ENCODE measurements at places on chromosomes 1 and 21.

DNA sequence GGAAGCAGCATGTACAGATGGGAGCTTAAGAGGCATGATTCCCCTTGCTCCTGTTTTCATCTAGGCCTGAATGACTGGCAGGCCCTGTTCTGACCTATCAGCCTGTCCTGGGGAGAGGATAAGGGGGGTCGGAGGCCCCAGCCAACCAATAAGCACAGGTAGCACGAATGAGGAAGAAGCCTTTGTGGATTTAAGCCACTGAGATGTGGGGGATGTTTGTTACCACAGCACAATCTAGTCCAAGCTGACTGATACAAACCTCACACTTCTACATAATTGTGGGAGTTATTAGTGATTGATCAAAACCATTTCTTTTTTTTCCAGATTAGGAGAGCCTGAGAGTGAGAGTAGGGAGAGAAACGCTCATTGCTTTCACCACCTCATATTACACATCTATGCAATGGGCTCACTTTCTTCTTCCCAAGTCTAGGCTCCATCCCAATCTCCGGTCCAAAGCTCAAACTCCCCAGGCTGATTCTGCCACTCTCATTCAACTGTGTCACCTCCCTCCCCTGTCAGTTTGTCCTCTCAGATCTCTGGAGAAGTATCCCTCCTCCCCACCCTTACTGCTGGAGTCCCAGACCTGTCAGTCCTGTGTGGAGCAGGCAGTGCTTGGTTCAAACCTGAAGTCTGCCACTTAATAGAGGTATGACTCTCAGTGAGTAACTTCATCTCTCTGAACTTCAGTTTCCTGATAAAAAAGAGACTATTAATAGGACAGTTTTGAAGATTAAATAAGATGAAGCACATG lies 220.5 kb downstream of the PTPRU start:
- DNase-seq: no peak

- no peak for DNase-seq
Observed at GRCh38 chr1:25770541-25771220, 29.3 kb upstream of the SELENON start.

DNA sequence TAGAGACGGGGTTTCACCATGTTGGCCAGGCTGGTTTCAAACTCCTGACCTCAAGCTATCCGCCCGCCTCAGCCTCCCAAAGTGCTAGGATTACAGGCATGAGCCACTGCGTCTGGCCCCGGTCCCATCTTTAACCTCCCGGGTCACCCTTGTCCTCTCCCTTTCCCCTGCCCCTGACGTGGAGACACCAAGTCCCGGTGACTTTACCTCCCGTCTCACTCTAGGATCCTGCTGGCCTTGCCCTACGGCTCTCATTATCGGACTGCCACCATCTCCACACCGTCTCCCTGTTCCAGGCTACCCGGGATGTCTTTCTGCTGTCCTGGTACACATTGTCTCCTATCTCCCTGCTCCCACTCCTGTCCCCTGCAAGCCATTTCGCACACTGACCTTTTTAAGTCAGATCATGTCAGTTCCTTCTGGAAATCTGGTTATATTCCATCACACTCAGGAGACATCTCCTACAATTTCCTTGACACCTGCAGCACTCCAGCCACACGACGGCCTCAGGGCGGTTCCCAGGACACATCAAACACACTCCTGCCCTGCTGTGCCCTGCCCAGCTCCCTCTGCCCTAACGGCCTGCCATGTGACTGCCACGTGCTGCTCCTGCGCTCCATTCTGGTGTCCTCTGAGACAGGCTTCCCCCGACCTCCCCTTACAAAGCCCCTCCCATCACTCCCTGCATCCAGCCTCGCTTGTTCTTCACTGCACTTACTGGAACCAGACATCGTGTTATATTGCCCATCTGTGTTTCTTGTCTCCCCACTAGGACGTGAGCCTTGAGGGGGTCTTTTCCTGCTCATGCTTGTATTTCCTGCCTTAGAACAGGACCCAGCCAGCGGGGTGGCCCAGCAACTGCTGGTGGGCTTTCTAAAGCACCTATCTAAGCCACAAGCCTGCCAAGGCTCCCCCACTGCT lies 32.7 kb downstream of the TTC39A start:
- no peak for DNase-seq

DNA sequence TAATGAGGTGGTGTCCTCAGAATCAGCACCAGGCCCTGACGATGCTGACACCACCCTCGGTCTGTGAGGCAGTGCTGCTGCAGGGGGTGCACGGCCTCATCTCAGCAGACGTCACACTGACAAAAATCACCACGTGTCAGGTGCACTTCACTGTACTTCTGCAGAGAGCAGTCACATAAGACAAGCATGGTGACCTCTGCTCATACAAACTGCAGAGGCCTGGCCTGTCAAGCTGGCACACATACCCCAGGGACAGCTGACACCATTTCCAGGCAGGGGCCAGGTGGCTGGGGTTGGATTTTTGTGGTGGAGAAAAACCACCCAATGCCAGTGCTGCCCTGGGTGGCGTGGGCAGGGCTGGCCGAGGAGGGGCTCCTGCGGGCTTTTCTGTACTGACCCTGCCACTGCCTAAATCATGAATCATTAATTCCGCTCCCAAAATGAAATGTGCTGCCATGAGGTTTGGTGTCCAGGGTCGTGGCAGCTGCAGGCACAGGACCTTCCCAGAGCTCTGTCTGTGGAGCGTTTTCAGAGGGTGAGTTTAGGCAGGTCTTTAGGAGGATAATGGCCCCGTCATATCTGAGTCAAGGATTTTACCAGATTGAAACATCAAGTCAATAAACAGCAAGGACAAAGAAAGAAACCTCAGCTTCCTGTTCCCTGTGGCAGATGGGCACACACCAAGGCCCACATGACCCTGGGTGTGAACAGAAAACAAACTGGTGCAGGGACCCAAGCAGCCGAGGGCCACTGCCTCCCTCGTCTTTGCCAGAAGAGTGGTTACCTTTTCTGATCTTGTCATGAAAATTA lies 33.4 kb upstream of the GPR153 start:
- no peak for DNase-seq

- DNase-seq: no peak
Observed at GRCh38 chr1:218350801-218351266, 5.7 kb downstream of the TGFB2 start.

- DNase-seq: no peak
Observed at GRCh38 chr1:212133319-212133718, 97.8 kb downstream of the DTL start.

DNA sequence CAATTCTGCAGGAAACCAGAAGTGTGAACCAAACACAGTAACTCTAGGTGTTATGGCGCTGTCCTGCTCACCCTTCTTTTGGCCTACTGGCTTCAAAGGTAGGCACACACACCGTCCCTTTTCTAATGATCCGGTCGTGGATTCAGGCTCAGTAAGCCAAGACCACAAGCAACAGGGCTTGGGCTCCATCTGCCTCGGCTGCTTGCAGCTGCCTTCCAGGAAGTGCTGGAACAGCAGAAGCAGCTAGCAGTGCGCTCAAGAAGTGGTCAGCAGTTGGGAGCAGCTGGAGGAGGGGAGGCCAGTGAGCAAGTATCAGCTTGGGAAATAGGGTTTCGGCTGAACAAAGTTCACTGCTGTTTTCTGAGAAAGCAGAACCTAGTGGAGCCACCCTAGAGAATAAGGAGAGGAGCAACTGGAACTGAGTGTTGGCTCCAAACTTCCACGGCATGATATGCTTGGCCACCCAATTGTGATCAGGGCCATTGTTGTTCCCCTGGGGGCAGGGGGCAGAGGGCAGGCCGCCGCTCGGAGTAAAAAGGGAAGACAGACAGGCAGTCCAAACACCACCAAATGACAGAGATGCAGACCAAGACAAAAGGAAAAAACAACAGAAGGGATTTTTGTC lies 173.4 kb downstream of the TOMM20 start:
- DNase-seq: no peak

DNA sequence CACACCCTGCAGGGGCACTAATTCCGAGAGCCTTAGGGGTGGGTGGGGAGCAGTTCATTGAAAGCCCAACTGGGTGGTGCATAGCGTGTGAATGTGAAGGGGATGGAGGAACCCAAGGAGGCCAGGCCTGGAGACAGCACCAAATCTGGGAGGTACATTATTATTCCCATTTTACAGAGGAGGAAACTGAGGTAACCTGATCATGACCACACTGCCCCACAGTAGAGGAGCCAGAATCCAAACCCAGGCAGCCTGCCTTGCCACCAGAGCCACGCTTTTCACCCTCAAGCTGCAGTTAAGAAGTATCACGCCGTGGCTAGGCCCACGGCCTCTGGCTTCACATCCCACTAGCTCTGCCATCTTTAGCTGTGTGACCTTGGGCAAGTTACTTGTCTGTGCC lies 633 bp upstream of the BSND start:
- no peak for DNase-seq

DNA sequence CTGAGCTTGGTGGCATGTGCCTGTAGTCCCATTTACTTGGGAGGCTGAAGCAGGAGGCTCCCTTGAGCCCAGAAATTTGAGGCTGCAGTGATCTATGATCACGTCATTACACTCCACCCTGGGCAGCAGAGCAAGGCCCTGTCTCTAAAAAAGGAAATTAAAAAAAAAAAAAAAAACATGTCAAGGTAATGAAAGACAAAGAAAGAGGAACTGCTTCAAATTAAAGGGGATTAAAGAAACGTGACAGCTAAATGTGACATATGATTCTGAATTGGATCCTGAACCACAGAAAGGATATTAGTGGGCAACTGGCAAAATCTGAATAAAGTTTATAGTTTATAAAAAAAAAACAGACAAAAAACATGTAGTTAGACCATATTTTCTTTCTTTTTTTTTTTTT lies 3.8 kb upstream of the C2CD4D start:
- DNase-seq: no peak

DNA sequence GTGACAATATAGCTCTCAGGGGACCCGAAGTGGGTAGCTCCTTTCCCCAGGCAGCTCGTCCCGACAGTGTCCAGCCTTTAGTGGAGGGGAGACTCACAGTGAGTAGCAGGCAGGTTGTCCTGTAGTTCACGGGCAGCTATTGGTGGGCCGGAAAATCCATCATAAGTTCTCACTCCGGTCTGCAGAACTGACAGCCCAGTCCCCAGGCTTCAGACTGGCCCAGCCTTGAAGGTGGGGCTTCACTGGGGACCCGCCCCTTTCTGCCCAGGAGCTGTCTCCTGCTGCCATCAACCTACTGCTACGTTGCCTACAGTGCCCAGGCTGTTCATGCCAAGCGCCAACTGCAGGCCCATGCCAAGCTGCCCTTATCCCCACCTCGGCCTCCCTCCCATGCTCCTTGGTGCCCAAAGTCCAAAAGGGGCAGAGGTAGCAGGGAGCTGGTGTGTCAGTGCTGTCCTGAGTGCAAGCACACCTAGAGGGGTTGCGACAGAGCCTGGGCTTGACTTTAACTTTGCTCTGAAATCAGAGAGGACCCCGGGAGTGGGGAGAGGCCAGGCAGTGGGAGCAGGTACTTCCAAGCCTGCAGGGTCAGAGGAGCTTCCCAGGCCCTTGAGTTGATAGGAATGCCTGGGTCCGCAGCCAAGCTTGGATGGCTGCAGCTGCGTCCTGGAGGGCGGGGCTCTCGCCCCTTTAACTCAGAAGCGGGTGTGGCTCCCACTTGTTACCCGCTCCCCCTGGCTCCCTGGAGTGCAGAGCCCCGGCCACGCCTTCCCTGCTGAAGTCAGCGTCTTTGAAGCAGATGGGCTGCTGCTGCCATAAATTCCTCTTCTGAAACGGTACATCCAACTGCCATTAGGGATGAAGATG lies 1144.3 kb upstream of the NCAM2 start:
- DNase-seq: no peak

DNA sequence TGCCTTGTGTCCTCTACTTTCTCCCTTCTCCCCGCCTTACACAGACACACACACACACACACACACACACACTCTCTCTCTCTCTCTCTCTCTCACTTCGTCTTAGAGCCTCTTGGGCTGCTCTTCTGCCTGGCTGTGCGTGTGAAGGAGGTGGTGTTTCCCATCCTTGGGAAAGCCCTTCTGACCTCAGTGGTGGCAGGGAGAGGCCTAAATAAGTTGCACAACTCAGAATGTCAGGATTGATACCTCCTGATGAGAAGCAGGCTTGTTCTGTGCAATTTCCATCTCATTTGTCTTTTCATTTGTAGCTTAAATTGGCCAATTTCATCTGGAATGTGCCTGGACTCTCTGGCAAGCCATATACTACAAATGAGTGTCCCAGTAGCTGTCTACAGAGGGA lies 25.0 kb downstream of the LRRN2 start:
- DNase-seq: no peak

- no peak for DNase-seq
Observed at GRCh38 chr1:198380275-198380674, 160.2 kb downstream of the ATP6V1G3 start.

DNA sequence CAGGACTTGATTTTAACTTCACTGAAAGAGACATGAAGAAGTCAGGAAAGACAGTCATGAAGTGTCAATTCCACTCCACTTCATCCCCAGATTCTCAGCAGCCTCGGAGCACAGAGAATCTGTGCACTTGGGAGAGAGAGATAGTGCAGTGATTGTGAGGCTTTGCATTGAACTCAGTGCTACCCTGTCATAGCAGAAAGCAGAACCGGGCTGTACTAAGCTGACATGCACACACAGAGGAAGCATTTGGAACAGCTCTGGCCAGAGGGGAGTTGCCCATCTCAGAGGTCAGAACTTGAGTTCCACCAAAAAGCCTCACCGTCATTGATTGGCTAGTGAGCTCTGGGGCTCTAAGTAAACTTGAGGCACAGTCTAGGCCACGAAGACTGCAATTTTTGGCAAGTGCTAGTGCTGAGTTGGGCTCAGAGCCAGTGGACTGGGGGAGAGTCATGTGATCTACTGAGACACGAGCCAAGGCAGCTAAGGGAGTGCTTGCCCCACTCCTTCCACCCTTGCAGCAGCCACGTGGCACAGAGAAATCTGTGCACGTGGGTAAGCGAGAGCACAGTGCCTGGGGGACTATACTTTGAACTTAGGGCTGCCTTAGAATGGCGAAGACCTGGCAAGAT lies 810.2 kb upstream of the ADAMTS5 start:
- no peak for DNase-seq

DNA sequence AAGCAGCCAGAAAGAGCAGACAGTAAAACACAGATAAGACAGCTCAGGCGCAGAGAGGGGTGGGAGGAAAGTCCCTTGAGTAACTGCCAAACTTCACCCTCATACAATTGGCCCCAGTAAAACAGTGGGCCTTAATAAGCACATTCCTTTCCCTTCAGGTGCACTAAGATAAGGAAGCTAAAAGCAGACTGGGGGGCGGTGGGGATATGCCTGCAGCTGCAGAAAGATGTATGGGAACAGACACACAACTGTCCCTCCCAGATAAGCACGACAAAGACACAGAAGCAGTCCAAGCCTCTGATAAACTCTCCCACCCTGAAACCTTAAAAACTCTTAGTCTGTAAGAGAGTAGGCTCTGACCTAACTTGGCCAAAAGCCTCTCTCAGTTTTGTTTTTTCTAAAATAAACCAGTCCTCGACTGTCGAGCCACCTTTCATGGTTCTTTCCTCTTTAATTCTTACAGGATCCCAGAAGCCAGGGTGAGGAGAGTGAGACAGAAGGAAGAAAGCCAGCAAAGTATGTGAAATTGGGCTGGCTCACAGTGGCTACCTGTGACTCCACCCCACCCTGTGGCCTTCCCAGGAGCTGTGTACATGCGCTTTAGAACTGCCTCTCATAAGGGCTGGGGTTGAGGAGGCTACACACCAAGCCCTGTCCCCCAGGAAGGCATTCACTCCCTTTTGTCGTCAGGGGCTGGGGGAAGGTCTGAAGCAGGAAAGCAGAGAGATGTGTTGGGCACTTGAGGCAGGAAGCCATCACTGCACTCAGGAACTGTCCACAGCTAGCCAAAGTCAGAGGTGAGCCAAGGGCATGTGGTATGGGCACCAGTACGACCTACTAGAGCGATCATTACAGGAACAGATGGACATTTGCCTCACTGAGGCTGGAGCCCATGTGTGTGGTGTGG lies 4.6 kb downstream of the PGLYRP4 start:
- no peak for DNase-seq

All from stimulated activated naive CD8-positive, alpha-beta T cell treated with anti-CD3 and anti-CD28 coated beads, Interleukin-15, amount 100 ng/mL, for 72 hours (primary cell).